ENCODE measurements at places on chromosomes 2 and 18.
A peak's percentile ranks its signal among the peaks of the same experiment; 100 is the strongest.

DNA sequence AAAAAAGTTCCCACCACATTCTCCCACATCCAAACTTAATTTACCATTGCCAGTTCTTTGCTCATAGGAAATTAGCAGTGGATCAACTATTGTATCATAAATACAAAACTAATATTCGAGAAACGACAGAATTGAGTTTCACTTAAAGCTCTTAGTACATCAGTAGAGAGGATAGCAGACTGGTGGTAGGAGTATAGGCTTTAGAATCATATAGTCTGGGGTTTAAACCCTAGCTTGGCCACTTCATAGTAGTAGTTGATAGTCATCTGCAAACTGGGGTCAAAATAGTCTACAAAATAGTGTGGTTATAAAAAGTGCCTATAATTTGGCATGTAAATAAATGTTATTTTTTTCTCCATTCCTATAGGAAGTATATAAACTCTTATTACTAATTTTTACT lies 30.9 kb downstream of the PIK3C3 start:
- DNase-seq, result no peak

- no peak for DNase-seq
Measured at GRCh38 chr2:142693171-142693950, 184.1 kb upstream of the KYNU start.

DNA sequence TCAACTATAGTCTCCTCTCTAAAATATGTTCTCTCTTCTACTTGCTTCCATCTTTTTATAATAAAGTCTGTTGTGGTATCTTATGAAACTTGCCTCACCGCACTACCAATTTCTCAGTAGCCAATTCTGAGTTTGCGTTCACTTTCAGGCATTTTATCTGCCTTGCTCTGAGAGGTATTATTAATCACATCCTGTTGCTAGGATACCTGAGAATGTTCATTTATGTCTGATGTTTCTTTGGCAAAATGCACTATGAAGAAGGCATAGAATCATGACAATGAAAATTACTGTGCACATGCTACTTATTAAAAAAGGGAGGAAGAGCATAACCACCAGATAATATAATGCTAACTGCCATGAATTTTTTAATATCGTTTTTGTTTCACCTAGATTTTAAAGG lies 130.2 kb downstream of the CHST9 start:
- DNase-seq, result no peak

GRCh38 chr18:10081492-10081891 lies 167.7 kb downstream of the VAPA start:
- no peak for DNase-seq

- DNase-seq, result peak; percentile 65
Measured at GRCh38 chr2:19846030-19846429, 55.8 kb downstream of the TTC32 start.

- DNase-seq, result no peak
Measured at GRCh38 chr2:127884436-127884835, 1.3 kb downstream of the AMMECR1L start.

- no peak for DNase-seq
Measured at GRCh38 chr2:127117603-127118002, 10.6 kb upstream of the BIN1 start.

GRCh38 chr2:134549104-134549503 lies 169.7 kb downstream of the TMEM163 start:
- DNase-seq, result no peak

- DNase-seq, result no peak
Measured at GRCh38 chr18:76572518-76573247, 77.6 kb upstream of the ZNF516 start.

DNA sequence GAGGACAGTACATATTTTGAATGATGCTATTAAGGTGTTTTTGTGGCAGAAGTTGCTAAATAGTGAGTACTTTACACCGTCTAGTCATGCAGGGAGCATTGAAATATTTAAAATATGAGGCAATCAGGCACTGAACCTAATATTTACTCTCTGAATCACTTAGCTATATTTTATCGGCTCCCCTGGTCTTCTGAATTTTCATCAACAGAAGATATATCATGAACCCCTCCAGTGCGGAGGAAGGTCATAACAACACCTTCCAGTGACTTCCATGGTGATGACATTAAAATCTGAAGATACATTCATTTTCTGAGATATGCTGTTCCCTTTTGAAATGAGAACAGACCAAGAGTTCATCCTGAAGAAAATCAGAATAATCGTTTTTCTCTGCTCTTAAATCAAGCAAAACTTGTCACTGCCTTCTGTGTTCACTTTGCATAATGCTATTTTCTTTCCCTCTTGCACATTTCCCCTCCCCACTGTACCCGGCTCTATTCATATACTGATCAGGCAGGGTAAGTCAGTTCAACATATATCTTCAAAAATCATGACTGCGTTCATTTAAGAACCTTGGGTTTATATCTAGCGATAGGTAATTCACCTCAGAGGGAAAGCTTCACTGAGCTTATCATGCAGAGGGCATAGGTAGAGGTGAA lies 729.9 kb upstream of the GYPC start:
- DNase-seq, result no peak

DNA sequence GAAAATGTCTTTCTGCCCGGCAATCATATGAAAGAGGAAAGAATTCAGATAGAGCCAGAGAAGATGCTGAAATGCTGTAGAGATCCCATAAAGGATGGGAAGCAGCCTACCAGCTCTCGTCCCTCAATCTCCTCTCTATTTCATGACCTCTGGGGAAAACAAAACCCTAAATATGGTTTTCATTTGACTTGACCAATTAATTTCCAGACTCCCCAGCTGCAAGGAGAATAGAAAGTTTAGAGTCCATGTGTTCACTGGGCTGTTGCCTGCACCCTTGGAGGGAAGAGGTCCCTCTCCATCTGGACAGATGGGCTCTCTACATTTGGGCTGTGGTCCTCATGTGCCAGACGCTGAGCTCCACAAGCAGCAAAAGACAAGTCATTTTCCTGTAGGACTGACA lies 40.6 kb downstream of the CAPN13 start:
- DNase-seq, result no peak

- DNase-seq, result no peak
Measured at GRCh38 chr18:56933472-56933871, 213.4 kb upstream of the BOD1L2 start.

- DNase-seq, result no peak
Measured at GRCh38 chr2:71303849-71304248, 27.7 kb upstream of the ZNF638 start.

- DNase-seq, result no peak
Measured at GRCh38 chr2:134590679-134591078, 128.1 kb downstream of the TMEM163 start.

DNA sequence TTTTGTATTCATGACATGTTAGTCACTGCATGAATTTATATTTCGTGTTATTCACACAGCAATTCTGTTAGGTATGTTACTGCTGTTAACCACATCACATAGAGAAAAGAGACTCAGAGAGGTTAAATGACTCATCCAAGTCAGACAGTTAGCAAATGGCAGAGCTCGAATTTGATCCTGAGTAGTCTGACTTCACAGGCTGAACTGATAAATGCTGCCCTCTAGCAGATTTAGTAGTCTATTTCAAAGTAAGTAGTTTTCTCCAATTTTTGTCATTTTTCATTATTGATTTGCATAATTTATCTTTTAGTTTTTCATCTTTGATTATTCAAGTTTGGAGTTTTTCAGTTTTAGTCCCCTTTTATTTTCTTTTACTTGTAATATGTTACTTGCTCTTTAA lies 58.3 kb downstream of the WDR7 start:
- DNase-seq, result no peak

DNA sequence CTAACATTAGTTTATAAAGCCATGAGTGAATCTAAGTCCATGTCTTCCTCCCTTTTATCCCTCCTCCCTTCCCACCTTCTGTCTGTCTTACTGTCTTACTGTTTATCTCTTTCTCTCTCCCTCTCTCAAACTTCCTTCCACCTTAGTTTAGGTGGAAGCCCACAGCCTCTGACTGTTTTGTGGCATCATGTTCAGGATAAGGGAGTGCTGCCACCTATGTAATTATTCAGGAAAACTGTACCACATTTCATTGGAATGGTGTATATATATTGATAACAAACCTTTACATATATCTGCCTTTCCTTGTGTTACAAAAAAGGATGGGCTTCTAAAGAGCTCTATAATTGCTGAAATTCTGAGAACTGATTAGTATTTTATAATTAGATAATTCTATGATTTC lies 48.7 kb downstream of the NETO1 start:
- no peak for DNase-seq

GRCh38 chr2:186554850-186555671 lies 34.8 kb upstream of the ITGAV start:
- no peak for DNase-seq

GRCh38 chr2:128361376-128362131 lies 42.9 kb upstream of the HS6ST1 start:
- no peak for DNase-seq

- no peak for DNase-seq
Measured at GRCh38 chr2:158495175-158495574, 38.4 kb downstream of the PKP4 start.

DNA sequence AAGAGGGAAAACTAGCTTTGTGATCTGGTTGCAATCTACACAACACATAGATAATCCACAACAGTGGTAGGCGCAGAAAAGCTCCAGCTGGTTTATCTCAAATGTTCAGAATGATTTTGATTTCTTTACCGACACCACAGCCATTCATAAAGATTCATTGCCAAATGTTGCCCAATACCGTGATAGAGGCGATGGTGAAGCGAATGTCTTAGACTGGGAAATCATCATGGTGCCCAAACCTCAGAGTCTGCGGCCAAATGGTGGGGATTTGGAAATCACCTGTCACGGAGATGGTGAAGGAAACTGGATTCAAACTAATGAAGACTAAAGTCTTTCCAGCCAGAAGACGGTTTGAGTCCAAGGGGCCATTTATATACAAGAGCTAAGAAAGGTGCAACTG lies 48.5 kb upstream of the CCDC150 start:
- no peak for DNase-seq

DNA sequence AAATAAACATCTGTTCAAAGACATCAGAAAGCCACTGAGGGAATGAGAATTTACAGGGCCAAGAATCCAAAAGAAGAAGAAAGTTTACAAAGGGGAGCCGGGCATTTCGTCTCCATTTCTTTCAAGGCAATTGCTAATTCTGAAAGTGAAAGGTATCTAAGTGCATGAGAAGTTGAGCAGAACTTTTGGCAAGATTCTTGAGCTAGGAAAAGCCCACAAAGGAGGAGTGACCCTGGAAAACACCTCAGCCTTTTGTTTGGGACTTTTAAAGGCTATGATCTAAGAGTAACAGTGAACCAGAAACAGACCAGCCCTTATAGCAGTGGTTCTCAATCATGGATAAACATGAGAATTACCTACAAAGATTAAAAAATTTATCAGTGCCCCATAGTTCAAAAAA lies 87.4 kb downstream of the MDH1 start:
- no peak for DNase-seq

DNA sequence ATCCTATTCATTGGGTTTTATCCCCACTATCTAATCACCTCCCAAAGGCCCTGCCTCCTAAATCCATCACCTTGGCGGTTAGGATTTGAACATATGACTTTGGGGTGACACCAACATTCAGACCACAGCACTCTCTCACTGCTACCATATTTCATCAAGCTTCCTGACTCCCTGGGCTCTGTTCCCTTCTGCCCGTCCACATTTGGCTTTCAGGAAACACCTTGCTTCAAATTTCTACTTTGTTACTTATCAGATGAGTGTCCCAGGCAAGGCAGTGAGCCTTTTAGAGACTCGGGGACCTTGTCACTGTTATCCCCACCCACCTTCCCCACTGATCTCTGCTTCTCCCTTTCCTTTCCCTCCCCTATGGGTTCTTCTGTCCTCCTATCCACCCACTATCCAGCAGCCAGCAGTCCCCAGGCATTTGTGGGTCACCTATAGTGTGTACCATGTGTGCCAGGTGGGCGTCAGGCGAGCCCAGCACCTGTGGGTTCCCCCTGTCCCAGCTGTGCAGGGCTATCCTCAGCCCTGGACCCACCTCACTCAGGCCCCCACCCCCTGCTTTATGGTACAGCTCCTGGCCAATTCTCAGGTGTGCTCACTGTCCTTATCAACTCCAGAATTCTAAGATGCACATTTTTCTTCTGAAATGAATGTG lies 230.9 kb downstream of the LOXHD1 start:
- DNase-seq, result peak; percentile 61

GRCh38 chr2:163351966-163352365 lies 383.8 kb downstream of the FIGN start:
- DNase-seq, result no peak

GRCh38 chr2:144834363-144834762 lies 314.4 kb upstream of the ZEB2 start:
- DNase-seq, result no peak

DNA sequence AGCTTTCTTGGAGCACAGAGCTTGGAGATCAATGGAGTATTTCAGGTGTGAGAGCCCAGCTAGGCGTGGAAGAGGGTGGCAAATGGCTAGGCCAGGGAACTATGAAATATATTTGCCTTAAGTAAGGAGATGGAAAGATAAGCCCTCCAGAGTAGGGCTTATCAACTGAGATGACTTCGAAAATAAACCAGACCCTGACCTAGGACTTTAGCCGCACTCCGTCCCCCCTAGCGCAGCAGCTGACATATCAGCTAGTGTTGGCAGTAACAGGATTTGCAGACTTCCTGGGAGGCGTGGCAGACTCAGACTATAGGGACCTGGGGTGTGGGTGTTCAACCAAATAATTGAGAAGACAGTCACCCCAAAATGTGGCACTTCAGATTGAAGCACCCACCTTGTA lies 127.7 kb upstream of the EPAS1 start:
- DNase-seq, result no peak

DNA sequence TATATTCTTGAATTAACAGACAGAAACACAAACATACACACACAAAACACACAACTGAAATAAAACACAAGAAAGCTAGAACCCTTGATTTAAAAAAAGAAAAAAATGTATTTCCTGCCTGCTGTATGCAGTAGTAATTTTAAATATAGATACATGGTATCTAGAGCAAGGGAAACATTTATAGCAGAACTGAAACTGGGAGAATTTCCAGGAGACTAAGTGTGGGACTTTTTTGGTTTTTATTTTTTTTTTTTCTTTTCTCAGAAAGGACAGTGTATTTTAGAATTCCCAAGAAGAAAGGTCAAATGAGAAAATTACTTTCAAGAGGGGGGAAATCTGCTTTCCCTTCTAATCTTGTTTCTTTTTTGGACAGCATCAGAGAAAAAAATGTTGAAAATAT lies 558.9 kb upstream of the PKDCC start:
- DNase-seq, result no peak

- no peak for DNase-seq
Measured at GRCh38 chr18:217532-218336, 50.1 kb downstream of the THOC1 start.

- DNase-seq, result no peak
Measured at GRCh38 chr2:204298404-204298803, 246.9 kb upstream of the PARD3B start.

GRCh38 chr2:133477616-133477990 lies 90.7 kb downstream of the NCKAP5 start:
- no peak for DNase-seq

DNA sequence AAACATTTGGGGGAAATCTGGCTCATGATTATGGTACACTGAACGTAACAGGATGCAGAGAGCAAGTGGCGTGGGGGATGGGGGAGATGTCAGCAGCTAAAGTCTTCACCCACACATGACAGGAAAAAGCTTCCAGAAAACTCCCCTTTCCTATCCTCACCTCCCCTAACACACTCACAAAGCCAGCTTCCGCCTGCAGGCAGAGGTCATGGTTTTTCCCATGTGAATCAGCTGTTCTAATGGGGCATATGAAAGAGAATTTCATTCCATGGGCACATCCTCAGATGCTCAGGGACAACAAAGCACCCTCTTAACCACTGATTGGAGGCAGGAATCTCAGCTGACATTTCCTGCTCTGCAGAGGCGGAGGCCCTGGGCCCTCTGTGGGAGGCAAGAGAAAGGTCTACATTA lies 129.1 kb downstream of the TSN start:
- DNase-seq, result no peak

- no peak for DNase-seq
Measured at GRCh38 chr2:85168942-85169341, 35.8 kb downstream of the TCF7L1 start.

Measured in vagina (tissue), 2 donors.